ENCODE measurements at places on chromosomes 3 and 15.

- DNase-seq: no peak
Measured at GRCh38 chr3:17142516-17142915, 257.8 kb downstream of the PLCL2 start.

- DNase-seq: no peak
Measured at GRCh38 chr3:30737743-30738499, 131.5 kb downstream of the TGFBR2 start.

- no peak for DNase-seq
Measured at GRCh38 chr3:160331127-160331937, 67.7 kb downstream of the IFT80 start.

DNA sequence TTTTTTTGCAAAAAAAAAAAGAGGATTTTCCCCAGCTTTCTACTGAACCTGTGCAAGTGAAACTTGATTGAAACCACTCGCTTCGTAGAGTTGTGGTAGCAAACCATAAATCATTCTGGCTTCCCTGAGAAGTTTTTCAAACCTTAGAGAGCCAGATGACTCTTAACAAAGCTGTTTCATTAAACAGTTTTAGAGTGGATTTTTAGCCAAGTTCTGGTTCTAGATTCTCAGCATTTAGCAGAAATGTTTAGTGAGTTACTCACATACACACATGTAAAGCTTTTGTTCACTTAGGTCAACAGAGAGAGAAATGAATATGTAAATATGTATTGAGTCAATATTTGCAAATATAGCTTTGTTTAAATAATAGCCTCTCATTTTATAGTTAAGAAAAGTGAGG is 18.1 kb upstream of the CCR9 start:
- DNase-seq: no peak

GRCh38 chr3:17945799-17946399 is 203.5 kb upstream of the TBC1D5 start:
- no peak for DNase-seq

- no peak for DNase-seq
Measured at GRCh38 chr15:34018021-34018645, 20.9 kb downstream of the AVEN start.

- DNase-seq: no peak
Measured at GRCh38 chr3:10437272-10437994, 68.0 kb downstream of the ATP2B2 start.
